ENCODE measurements at places on chromosomes 2 and 18.

DNA sequence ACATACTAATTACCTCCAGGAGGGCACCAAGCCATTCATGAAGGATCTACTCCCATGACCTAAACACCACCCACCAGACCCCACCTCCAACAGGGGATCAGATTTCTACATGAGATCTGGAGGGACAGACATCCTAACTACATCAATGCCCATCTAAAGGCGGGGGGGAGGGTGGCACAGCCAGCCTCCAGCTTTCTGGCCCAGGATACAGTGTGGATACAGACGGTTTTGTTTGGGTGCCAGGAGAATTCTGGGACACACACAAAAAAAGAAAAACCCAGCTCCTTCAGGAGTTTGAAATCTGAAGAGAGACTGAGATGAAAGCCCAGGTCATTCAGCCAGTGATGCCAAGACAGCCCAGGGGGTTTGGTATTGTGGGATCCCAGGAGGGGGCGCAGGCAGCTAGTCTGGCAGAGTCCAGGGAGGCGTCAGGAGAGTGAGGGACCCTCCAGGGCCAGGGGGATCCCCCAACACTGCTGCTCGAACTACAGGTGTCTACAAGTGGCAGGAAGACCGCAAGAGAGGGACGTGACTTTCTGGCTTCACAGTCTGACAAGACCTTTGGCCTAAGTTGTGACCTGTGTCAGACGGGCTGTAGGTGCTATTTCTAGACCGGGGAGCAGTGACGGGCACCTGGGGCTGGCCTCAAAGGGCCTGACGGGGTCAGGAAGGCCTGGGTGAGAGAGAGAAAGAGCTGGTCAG, 62.1 kb downstream of the NDUFA10 start:
- no peak for DNase-seq

DNA sequence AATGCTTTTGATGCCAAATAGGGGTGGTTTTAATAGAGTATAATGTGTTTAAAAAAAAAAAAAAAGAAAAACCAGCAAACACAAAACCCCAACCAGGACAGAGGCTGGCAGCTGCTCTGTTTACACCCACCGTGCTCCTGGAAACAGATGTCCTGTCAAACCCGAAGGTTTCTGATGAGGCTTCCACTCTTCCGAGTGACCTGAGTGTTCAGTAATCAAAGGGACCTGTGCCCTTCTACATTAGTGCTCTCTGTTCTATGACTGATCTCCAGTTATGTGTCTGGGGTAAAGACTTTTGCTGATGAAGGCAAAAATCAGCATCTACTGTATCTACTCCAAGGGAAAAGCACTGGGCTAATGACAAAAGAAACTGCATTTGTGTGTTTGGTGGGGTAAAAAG, 3.5 kb upstream of the KLHL29 start:
- DNase-seq = no peak

DNA sequence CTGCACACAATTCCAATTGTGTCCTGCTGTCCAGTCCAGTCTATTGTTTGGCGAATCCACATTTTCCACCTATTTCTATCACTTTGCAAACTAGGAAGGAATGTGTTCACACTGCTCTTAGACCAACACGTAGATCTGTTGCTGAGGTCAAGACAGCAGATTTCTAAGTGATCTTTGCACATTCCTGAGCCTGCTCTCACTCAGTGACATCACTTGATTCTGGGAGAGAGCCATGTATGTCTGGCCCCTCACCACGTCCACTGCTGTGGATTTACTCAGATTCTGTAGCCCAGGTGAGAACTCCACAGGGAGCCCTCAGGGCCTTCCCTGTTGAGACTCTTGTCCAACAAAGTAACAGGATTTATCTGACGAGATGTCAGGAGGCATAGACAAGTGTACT, 317.2 kb downstream of the TSN start:
- DNase-seq = no peak

DNA sequence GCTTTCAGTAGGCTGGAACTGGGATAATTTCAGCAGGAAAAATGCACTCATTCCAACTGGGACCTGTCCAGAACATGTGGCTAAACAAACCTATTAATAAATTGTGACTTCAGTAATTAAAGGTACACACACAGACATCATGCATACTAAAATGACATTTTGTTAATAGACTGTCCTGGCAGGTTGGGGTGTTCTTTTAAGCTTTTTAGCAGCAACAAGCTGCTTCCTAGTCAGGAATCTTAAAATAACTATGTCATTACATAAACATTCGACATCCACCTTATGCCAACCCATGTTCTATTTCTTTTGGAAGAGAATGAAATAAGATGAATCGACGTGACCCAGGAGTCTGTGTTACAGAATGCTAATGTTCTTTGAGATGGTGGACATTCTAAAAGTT, 435.7 kb downstream of the TXNL1 start:
- no peak for DNase-seq

GRCh38 chr2:9982248-9982647, 30.8 kb downstream of the GRHL1 start:
- no peak for DNase-seq

Data from NCI-H187 treated with DMSO at 0.1 percent for 48 hours (cell line).